Stimulated activated CD4-positive, alpha-beta T cell treated with anti-CD3 and anti-CD28 coated beads, Interleukin-4, amount 100 ng/mL, for 48 hours (primary cell): ENCODE measurements at places on chromosomes 16 and 17.

DNA sequence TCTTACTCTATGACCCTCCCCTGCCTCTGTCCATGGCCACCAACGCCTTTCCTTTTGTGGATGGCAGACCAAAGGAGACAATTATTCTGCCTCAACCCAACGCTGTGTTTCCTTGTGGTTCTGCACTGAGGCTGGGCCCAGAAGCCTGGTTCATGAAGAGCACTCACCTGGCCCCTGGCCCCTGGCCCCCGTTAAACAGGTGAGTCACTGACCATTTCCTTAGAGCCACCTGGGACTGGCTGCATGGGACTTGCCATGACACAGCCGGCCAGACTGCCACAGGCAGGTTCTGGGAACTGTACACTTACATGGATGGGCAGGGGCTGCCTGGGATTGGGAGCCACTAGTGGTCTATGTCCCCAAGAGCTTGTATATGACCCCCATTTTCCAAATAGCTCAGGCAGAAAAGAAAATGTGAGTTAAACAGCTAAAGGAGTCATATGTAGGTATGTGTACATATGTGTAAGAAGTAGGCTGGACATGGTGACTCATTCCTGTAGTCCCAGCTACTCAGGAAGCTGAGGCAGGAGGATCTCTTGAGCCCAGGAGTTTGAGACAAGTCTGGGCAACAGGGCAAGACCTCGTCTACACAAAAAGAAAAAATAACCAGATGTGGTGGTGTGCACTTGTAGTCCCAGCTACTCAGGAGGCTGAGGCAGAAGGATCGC lies 181.9 kb upstream of the CACNG5 start:
- peak; percentile 28 for DNase-seq

DNA sequence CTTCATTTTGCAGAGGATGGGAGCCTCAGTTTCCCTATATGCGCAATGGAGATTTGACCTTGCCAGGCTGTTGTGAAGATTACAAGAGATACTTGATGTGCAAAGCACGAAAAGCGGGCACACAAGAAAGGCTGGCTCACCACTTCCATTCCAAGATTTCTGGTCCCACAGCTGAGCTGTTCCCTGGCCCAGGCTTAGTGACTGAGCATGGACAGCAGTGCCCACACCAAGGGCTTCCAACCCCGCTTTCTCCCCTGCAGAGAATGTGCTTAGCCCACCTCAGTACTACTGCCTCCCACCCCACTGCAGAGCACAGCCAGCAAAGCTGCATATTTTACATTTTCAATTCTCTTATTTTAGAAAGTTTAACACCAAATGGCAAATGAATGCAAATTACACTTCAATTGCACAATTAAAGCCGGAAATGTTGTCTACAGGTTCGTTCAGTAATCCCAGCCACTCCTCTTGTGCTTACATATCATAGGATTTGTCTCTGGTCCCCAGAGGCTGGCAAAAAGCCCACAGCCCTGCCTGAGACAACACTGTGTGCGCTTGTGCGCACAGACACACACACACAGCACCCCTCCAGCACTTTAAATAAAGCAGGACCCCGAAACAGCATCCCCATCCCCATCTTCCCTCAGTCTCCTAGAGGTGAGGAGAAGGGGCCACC lies 51.8 kb downstream of the VAC14 start:
- DNase-seq: no peak

DNA sequence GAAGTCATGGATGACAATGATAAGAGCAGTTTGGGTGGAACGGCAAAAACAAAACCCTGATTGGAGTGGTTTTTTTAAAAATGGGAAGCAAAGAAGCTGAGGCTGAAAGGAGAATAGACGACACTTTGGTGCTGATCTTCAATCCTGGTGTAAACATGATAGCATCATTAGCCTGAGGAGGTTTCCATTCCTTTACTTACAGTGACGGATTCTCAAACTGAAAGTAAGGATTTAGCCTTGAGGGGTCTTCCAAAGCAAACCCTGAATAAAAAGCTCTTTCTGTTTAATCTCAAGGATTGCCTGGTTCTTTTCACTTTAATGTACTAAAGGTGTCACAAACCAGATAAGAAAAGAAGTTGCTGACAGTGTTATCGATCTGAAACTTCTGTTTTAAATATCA lies 69.3 kb downstream of the KCNJ2 start:
- no peak for DNase-seq

- no peak for DNase-seq
Measured at GRCh38 chr16:69936252-69936651, 14.9 kb upstream of the CLEC18A start.

DNA sequence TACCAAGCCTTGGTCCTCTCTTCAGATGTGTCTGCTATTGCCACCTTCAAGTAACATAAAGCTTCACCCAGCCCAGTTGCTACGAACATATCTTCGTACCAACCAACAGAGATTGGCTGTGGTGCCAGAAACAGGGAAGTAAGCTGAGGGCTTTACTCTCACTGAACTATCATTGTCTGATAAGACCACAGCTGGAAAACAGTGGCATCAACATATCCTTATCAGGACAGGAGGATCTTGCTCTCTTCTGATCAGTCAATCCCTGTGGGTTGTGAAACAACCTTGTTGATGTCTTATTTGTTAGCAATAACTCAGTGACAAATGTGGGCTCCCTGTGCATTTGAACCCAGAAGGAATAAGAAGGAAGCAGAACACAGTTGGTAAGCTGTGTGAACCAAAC lies 446.3 kb upstream of the MAF start:
- no peak for DNase-seq

DNA sequence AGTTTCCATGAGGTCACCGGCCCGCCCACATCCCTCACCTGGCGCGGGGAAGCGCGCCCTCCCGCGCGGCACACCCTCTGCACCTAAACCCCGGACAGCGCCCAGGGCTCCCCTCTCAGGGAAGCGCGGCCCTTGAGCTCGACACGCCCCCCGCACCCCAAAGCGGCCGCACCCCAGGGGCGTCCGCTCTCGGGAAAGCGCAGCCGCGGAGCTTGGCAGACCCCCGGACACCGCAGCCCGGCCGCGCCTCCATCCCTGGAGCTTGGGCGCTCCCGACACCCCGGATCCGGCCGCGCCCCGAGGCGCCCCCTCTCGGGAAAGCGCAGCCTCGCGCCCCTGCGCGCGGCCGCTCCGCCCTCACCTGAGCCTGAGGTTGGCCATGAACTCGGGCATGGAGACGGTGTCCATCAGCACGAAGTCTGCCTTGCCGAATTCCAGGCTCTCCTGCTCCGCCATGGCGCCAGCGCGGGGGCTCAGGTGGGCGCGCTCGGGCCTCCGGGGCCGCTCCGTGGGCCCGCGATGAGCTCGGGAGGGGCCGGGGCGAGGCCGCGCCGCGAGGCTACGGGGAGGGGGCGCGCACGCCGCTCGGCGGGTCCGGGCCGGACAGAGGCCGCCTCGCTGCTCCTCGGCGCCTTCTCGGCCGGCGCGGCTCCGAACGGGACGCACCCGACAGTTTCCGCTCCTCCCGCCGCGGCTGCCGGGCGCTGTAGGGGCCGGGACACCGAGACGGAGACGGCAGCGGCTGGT lies at the start of gene MYO1D:
Gene MYO1D (minus strand): TSS at position 708 of the 747 bp plus-strand sequence. CDS start 252 bp downstream, at position 456.
- peak; percentile 71 for DNase-seq

DNA sequence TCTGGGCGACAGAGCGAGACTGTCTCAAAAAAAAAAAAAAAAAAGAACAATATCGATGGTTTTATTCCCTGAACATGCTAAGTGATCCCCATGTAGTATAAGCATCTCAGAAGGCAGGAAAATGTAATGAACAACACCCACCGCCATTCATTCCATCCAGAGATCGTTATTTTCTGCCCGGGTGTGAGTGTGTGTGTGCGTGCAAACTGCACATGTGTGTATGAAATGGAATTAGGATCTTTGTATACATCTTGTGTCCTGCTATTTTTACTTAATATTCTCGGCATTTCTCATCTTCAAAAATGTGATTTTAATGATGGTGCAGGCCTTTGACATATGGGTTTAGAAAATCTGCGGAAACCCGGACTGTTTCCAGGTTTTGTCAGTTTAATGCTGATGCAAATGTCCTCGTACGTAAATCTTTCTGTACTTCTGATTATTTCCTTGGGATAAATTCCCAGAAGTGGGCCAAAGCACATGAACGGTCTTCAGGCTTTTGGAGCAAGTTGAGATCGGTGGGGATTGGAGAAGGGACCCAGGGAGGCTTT lies 254.8 kb downstream of the SEC14L1 start:
- DNase-seq: no peak

GRCh38 chr17:67359960-67360791 lies 6.2 kb downstream of the PSMD12 start:
- no peak for DNase-seq

GRCh38 chr16:3017794-3018506 lies at the start of gene CLDN6:
CLDN6 (minus strand) TSS chr16:3018183; CDS start chr16:3016021, 2,162 bp downstream.
- DNase-seq: no peak

- DNase-seq: no peak
Measured at GRCh38 chr17:27579897-27580321, 51.1 kb upstream of the LGALS9 start.

GRCh38 chr17:70313086-70313852 lies 143.9 kb downstream of the KCNJ2 start:
- DNase-seq: no peak

- no peak for DNase-seq
Measured at GRCh38 chr16:87227296-87227951, 89.8 kb downstream of the C16orf95 start.

DNA sequence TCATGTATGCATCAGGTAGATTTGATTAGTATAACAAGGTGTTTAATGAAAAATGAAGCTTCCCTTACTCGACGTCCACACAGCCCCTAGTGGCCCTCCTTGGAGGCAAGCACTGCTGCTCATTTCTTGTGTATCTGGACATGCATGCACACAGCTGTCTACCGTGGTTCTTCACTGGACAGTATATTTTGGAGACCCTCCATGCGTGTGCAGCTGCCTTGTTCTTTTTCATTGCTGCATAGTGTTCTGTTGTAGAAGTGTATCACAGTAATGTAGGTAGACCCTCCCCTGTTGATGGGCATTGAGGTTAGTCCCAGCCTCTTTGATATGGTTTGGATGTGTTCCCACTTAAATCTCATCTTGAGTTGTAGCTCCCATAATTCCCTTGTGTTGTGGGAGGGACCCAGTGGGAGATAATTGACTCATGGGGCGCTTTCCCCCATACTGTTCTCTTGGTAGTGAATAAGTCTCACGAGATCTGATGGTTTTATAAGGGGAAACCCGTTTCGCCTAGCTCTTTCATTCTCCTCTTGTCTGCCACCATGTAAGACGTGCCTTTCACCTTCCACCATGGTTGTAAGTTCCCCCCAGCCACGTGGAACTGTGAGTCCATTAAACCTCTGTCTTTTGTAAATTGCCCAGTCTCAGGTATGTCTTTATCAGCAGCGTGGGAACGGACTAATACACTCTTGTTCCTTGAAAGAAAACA lies 6.3 kb downstream of the CMIP start:
- no peak for DNase-seq

- no peak for DNase-seq
Measured at GRCh38 chr17:71438631-71439146, 682.1 kb upstream of the SOX9 start.

DNA sequence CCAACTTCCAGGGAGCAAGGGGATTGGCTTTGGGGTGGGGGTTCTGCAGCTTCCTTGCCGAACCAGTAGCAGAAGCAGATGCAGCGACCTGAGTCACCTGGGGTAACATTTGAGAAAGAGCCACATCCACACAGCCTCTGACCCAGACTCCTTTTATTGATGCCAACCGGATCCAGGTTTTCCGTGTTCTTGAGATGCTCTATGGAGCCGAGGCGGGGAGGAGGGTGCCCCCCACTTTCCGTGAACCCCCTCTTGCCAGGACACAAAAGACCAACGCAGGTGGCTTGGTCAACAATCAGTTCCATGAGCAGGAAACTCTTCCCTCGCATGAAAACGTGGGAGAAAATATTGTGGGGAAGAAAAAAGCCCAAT lies 125.8 kb downstream of the C16orf78 start:
- no peak for DNase-seq

GRCh38 chr17:78892062-78892456 lies 10.9 kb downstream of the CEP295NL start:
- DNase-seq: no peak
